Activated CD4-positive, alpha-beta T cell treated with anti-CD3 and anti-CD28 coated beads, Interleukin-2, amount 10 ng/mL, durations not matched to agents 7 days and 5 days (primary cell): ENCODE measurements at places on chromosomes 12 and 14. TPM values are rescaled to one million over a fixed set of nuclear protein-coding genes. Genes with fewer than 3 reads are reported as not detected.

The CAND1 gene
- total RNA-seq: 159 TPM

The ALG10 gene
- total RNA-seq: 17.5 TPM

The MUCL1 gene
- total RNA-seq: not detected

The LIN7A gene
- total RNA-seq: not detected

The CLEC2A gene
- total RNA-seq: not detected

The KIF26A gene
- 0.50 TPM for total RNA-seq

The NUMB gene
- total RNA-seq: 39.6 TPM

The ATXN7L3B gene
- total RNA-seq: 25.0 TPM

The SMIM10L1 gene
- 8.3 TPM for total RNA-seq

The SMIM41 gene
- total RNA-seq: not detected

The DPPA3 gene
- total RNA-seq: not detected

The SAMD4A gene
- total RNA-seq: 0.54 TPM

The SYT1 gene
- not detected for total RNA-seq

The MYBPC1 gene
- not detected for total RNA-seq

The GPR84 gene
- 0.33 TPM for total RNA-seq

The METAP2 gene
- total RNA-seq: 68.0 TPM

The TMEM63C gene
- total RNA-seq: 0.29 TPM

The GLIPR1L2 gene
- 0.30 TPM for total RNA-seq

The AQP2 gene
- not detected for total RNA-seq

The KCNH3 gene
- 1.9 TPM for total RNA-seq

The MAP3K9 gene
- 4.8 TPM for total RNA-seq

The HOXC9 gene
- total RNA-seq: not detected

The GALNT16 gene
- total RNA-seq: not detected

The APOLD1 gene
- total RNA-seq: 14.4 TPM

The ETFBKMT gene
- total RNA-seq: 0.57 TPM
